Right renal pelvis (tissue), 4 donors: ENCODE measurements at places on chromosomes 13 and 19. TPM values are rescaled to one million over a fixed set of nuclear protein-coding genes. Genes with fewer than 3 reads are reported as not detected.

DNA sequence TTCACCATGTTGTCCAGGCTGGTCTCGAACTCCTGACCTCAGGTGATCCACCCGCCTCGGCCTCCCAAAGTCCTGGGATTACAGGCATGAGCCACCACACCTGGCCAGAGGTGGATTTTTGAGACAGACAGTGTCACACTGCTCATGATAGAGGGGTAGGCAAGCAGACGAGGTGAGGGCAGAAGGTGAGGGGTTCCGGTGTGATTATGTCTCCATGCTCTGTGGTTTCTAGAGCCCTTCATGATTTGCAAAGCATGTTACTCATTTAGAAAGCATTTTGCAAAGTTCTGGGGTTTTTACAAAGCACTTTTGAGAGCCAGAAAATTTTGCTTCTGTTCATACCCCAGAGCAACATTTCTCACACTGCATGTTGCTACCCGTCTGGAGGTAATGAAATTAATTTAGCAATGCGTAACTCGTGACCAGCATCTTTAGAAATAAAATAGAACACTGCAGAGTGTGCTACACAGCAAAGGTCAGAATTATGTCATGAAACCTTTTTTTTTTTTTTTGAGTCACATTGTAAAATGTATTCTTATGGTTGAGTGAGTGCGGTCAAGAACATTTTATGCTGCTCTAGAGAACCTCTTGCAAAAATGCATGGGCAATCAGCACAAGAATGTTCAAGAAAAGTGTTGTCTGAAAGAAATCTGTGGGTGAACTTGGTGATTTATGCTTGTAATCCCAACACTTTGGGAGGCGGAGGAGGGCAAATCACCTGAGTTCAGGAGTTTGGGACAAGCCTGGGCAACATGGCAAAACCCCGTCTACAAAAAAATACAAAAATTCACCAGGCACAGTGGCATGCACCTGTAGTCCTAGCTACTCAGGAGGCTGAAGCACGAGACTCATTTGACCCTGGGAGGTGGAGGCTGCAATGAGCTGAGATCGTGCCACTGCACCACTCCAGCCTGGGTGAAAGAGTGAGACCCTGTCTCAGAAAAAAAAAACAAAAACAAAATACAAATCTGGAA is 58.0 kb downstream of the MAP4K1 start:
- DNase-seq: no peak

GRCh38 chr19:2495130-2495641 is 19.3 kb downstream of the GADD45B start:
- no peak for DNase-seq

GRCh38 chr13:26495750-26496149 is 61.7 kb upstream of the WASF3 start:
- DNase-seq: no peak

DNA sequence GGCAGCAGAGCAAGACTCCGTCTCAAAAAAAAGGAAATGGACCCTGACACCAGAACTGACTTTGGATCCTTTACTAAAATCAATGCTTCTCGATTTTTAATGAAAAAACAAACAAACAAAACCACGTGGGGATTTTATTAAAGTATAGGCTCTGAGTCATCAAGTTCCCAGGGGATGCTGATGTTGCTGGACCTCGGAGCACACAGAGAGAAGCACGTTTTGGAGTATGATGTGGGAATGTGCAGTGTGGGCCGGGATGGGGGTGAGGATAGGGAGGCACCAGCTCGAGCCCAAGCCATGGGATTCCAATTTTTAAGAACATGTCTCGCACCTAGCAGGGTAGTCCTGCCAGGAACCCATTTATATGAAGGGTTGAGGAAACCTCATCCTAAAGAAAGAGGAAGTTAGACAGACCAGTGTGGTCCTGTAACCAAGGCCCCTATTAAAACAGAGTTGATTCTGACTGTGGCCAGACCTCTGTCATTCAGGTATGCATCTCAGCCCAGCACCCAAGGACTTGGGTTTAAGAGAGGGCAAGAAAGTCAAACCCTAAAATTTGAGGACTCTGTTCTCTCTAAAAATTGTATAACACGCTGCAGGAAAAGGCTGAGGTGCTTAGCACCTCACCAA is 6.4 kb downstream of the FLT1 start:
- no peak for DNase-seq

- no peak for DNase-seq
Measured at GRCh38 chr13:33388286-33388998, 102.9 kb upstream of the STARD13 start.

The TSKS gene
- polyA plus RNA-seq: not detected

DNA sequence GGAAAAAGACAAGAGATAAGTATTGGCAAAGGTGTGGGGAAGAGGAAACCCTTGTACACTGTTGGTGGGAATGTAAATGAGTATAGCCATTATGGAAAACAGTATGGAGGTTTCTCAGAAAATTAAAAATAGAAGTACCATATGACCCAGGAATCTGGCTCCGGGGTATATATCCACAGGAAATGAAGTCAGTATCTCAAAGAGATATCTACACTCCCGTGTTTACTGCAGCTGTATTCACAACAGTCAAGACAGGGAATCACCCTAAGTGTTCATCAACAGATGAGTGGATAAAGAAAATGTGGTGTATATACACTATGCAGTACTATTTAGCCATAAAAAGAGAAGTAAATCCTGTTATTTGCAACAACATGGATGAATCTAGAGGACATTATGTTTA is 13.5 kb downstream of the KCTD12 start:
- no peak for DNase-seq

GRCh38 chr19:29510701-29511265 is 15.0 kb upstream of the VSTM2B start:
- no peak for DNase-seq

The TMED1 gene
- 73.6 TPM for polyA plus RNA-seq

DNA sequence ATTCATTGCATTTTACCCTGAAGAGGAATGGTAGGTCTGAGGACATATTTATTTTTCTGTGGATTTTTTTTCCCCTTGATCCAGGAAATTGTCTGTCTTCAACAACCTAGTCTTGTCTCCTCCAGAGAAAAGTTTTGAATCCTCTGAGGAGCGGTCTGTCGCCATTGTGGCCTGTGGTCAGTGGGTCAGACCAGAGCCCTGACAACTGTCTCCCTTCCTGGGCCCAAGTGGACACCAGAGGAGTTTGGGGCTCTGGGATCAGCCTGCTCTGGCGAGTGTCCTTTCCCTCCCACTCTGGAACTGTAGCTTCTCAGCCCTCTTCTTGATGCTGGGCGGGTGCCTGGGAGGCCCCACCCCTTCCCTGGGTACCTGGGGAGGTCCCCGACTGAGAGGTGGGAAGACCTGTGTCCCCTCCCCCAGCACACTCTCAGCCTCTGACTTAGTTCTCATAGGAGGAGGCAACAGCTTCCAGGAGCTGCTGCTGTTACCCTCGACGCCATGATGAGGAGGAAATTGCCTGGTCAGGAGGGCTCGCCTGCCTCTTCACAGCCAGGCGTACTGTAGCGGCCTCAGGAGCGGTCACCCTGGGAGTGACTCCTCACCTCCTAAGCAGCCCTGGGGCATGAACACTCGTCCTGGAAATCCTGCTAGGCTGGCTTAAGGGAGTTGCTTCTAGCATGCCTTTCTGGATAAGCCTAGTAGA is 110.3 kb downstream of the GGACT start:
- no peak for DNase-seq

- no peak for DNase-seq
Measured at GRCh38 chr19:2014731-2015607, 545 bp downstream of the BTBD2 start.

GRCh38 chr13:105908586-105908985 is 626.9 kb downstream of the EFNB2 start:
- DNase-seq: no peak

- DNase-seq: no peak
Measured at GRCh38 chr19:42323852-42324654, 1.4 kb upstream of the MEGF8 start.
